NCI-H187 treated with DMSO at 0.1 percent for 48 hours (cell line): ENCODE measurements at places on chromosomes 5 and 9.

GRCh38 chr5:125575891-125576505 is 829.6 kb upstream of the ZNF608 start:
- no peak for DNase-seq

GRCh38 chr9:135281791-135282737 is 194.6 kb downstream of the OLFM1 start:
- DNase-seq: peak; percentile 4

DNA sequence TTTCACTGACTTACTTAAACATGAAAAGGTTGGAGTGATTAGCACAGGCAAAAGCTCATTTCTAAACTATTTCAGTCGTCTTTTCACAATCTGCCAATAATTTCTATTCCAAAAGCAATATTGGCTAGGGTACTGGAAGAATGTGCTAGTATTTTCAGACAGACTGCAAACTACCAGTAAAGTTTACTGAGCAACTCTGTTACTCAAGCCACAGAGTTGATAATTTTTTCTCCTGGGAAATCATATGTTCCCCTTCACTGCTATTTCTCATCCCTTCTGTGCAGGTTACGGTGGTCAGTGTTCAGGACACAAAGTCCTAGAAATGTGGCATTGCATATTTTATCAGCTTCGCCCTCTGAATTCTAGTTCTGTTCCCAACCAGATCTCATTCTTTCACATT is 343.3 kb upstream of the TNC start:
- DNase-seq: no peak

- no peak for DNase-seq
Measured at GRCh38 chr9:123508048-123508447, 152.1 kb downstream of the CRB2 start.

DNA sequence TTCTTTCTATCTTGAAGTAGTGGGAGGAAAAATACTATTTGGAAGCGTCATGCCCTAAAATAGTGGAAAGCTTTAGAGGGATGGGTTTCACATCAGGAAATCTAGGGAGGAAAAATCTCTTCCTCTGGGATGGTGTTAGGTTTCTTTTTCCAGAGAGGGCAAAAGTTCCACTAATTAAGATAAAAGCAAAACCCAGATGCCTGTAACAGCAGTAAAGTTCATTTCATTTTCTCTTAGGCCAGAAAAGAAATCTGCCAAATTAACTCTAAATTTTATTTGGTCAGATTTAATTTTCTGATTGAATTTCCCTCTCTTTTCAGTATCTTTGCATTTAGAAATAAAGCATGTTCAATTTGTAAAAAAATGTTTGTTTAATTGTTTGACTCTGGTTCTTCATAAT is 88.8 kb downstream of the LURAP1L start:
- no peak for DNase-seq

- no peak for DNase-seq
Measured at GRCh38 chr5:72441862-72442540, 65.2 kb downstream of the ZNF366 start.
